AG20443 (cell line): ENCODE measurements at places on chromosomes 4 and X.

GRCh38 chr4:153936121-153936520 lies 147.2 kb upstream of the SFRP2 start:
- no peak for DNase-seq

DNA sequence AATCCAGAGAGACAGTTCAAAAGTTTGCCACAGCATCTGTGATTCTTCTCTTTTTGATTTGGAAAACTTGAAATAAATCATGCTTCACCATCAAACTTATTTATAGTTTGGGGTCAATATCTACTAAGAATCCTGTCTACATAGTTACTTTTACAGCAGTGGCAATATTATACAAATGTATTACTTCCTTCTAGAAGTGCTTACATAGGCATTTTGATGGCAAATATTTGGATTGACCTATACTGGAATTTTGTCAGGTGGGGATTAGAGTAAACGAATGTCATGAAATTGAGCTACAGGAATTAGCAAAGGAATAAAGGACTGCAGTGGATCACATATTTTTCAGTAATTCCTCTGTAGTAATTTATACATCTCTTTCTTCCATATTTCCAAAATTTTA lies 1885.5 kb upstream of the ADGRL3 start:
- DNase-seq = no peak

GRCh38 chr4:5157791-5158770 lies 106.8 kb downstream of the STK32B start:
- DNase-seq = peak; percentile 76

- DNase-seq = no peak
Observed at GRCh38 chr4:1832690-1833089, 23.3 kb downstream of the LETM1 start.

DNA sequence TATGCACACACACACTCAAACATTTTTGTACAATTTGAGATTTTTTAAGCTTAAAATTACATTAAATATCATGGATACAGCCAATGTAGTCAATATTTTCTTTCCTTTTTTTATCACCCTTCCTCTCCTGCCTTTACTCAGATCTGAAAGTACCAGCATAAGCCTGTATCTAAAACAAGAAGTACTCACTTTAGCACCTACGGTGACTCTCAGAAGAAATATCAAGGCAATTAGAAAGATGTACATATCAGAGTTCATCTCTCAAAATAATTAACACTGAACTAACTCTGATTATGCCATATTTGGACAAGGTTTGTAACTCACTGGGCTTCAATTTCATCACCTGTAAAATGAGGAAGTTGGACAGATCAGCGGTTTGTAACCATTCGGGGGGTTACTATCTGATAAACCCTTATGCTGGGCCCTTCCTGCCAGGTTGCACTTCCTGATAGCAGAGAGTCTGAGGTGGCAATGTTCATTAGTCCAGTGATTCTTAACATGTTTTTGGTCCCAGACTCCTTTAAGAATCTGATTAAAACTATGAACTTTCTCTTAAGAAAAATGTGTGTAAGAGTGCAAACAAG lies 5.7 kb upstream of the GPR174 start:
- no peak for DNase-seq

DNA sequence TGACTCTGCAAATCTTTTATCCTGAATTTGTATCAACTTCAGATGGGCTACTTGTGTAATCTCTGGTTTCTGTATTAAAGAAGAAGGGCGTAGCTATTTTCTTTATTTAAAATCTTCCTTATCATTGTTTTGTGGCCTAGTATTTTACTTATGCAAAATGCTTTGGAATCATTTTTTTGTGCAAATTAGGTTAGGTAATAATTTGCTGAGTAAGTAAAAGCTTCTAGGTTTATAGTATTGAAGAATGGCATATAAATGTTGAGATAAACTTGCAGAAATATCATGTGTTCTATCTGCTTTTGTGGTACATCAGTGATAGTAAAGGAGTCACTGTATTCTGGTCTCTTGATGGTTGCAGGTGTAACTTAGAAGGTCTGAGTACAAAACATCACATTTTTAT lies 197.2 kb upstream of the IL15 start:
- DNase-seq = no peak
